ENCODE measurements at places on chromosomes 1 and 21.

- DNase-seq = no peak
These were observed 23.5 kb downstream of the CYP4B1 start for GRCh38 chr1:46822248-46822826.

- no peak for DNase-seq
These were observed 35.9 kb upstream of the TMEM52 start for GRCh38 chr1:1954831-1955441.

GRCh38 chr1:201220388-201220715, 29.7 kb downstream of the IGFN1 start:
- DNase-seq = no peak

GRCh38 chr1:32784817-32785216, 32.3 kb downstream of the YARS1 start:
- no peak for DNase-seq

DNA sequence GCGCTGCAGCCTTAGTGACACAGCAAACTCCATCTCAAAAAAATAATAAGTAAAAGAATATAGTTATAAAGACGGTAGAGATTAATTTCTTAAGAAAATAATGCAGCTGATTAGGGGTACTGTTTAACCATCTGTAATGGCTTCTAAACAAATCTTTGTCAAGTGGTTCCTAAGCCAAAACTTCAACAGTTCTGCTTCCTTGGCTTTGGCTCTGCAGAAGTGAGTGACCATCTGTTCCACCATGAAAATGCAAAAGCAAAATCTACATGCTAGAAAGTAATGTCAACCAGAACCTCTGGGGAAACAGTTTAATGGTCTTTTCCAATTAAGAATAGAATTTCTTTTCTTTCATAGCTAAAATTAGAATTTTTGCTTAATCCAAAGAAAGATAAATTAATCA, 8.3 kb upstream of the SH2D5 start:
- DNase-seq = no peak

DNA sequence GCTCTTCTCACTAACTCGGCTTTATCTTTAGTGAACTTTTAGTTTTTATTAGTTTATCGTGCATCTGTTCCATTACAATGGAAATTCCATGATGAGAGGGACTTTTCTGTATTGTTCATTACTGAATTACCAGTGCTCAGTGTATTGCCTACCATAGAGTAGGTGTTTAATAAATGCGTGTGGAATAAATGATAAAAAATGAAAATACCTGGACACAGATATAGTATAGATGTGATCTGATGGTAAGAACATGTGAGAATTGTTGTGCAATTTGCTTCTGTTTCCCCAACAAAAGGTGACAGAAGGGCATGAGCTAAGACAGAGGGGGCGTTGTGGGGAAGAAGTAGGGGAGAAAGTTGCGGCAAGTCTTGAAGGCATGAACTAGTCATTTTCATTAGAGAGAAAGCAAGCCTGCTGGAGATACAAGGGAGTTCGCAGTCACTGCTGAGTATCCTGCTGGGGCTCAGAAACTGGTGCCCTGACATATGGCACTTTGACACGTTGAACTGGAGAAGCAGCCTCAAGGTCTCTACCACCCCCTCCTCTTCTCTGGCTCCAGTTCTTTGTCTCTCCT, 5.6 kb upstream of the COG2 start:
- DNase-seq = no peak

- DNase-seq = no peak
These were observed 616.1 kb upstream of the ADAMTS5 start for GRCh38 chr21:27582948-27583430.

DNA sequence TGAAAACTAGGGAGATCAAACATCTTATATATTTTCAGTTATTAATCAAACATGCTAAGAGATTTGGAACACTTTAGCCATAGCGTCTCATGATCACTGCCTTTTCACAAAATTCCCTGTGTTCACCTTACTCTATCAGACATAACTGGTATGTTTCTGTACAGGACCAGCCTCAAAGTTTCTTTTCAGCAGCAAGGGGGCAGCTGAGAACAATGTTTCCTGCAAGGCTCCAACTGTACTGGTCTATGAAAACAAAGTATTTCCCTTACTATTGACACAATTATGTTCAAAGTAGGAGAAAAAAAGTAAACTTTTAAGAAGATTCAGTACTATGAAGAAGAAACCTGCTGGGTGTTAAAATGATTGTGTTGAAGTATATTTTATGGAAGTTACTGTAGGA, 98.5 kb downstream of the ATF6 start:
- no peak for DNase-seq

- DNase-seq = no peak
These were observed 125.4 kb upstream of the GPR52 start for GRCh38 chr1:174322202-174322862.

DNA sequence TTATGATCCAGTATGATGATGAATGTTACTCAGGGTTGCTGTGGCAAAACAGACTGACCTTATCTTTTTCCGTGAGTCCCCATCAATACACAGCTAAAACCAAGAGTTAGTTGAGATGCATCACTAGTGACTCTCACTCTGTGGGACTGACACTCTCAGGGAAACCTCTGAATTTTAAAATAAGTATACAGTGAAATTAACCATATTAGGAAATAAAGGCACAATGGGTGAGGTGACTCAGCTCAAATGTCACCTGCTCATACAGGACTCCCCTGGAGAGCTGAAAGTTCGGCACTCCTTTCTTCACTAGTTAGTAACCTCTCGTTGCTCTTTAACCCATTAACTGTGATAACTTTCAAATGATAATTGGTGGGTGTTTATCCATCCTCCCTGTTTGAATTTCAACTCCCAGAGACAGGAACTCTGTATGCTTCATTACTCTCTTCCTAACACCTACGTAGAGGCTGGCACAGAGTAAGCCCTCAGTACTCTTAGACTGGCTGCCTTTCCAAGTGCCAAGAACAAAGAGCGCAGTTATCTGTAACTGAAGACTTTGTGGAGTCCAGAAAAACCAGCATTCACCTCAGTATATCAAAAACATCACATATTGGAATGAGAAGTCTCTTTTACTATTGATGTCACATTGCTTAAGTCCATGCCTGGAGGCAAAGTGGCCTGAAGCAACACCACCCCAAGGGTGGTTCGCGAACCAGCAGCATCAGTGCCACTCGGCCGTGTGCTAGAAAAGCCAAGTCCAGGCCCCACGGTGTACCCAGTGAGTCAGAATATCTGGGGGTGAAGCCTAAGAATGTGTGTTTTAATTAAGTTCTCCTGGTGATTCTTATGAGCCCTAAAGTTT, 91.1 kb downstream of the NIBAN1 start:
- DNase-seq = no peak

- no peak for DNase-seq
These were observed 12.0 kb upstream of the MX2 start for GRCh38 chr21:41349619-41350390.

GRCh38 chr1:183150445-183150844, 35.6 kb upstream of the LAMC2 start:
- no peak for DNase-seq

DNA sequence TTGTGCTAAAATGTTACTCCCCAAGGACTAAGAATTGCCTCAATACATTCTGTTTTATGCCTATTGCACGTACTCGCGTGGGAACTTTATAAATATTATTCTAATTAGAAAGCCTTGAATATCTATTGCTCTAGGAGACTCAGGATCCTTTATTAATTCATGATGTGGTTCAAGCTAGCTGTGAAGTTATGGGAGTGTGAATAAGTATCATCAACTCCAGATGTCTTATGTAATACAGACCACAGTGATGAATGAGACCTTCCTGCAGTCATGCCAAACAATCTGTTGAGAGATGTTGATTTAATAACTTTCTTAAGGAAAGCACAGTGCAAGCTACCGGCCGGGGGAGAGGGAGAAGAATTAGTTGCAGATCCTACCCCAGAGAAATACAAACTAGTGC, 519.2 kb upstream of the ZP4 start:
- DNase-seq = no peak

- DNase-seq = no peak
These were observed 23.3 kb downstream of the TOMM20 start for GRCh38 chr1:235105051-235106043.

DNA sequence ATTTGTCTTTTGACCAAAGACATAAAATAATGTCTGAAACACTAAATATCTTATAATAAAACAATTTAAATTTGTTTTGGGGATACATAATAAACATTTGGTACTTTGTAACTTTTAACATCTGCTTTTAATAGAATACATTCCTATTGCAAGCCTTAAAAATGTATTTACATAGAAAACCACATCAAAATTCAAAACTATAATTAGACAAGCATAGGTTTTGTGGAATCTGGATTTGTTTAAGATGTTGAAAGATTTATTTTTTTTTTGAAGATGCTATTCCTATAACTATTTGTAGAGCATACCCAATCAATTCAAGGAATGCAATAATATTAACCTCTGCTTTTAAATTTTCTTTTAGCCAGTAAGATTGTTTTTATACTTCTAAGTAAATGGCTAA, 125.7 kb downstream of the FMN2 start:
- DNase-seq = no peak

DNA sequence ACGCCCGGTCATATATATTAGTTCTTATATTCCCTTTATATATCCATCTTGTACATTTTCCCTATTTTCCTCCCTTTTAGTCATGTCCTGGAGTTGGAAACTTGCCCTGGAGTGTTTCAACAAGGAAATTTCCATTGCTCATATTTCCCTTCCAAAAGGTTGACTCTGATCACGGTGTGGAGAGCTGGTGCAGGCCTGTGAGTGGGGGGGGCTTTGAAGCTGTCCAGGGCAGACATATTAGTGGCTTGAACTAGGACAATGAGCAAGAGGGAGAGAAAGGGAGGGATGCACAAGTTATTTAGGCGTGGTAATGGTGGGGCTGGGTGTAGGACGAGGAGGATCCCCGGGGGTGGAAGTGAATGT, 30.4 kb upstream of the TMEM61 start:
- no peak for DNase-seq

- no peak for DNase-seq
These were observed 35.5 kb downstream of the MFSD2A start for GRCh38 chr1:39990428-39990827.

GRCh38 chr1:88224906-88225305, 459.2 kb upstream of the PKN2 start:
- DNase-seq = no peak

GRCh38 chr1:169094897-169095569, 11.5 kb upstream of the ATP1B1 start:
- DNase-seq = no peak

GRCh38 chr1:213171711-213172110, 120.7 kb downstream of the RPS6KC1 start:
- no peak for DNase-seq

- no peak for DNase-seq
These were observed 20.8 kb upstream of the DDOST start for GRCh38 chr1:20681999-20682398.

DNA sequence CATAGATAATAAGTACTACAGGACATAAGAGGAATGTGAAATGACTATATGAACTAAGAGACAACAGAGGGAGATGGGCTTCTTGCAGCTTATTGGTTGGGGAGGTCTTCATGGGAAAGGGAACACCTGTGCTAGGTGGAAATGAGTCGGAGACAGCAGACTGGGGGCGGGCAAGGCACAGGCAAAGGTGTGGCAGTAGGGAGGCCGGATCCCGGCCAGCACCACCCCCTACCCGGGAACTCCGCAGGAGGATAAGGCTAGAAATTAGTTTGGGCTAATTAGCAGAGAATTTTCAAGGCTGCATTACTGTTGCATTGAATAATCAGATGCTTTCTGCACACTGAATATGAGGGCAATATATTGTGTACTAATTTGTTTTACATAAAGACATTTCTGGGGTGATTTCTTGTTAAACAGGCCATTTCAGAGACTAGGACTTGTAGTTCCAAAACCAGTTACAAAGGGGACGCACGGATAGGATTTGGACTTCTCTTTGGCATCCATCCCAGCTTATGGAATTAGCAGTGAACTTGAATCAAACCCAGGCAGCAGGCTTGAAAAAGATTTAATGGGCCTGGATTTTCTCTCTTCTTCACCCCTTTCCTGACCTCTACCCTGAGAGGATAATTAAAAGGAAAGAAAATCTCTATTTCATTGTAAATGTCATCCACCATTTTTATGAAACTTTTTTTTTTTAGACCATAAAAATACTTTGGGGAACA, 2.2 kb upstream of the HUNK start:
- DNase-seq = no peak

DNA sequence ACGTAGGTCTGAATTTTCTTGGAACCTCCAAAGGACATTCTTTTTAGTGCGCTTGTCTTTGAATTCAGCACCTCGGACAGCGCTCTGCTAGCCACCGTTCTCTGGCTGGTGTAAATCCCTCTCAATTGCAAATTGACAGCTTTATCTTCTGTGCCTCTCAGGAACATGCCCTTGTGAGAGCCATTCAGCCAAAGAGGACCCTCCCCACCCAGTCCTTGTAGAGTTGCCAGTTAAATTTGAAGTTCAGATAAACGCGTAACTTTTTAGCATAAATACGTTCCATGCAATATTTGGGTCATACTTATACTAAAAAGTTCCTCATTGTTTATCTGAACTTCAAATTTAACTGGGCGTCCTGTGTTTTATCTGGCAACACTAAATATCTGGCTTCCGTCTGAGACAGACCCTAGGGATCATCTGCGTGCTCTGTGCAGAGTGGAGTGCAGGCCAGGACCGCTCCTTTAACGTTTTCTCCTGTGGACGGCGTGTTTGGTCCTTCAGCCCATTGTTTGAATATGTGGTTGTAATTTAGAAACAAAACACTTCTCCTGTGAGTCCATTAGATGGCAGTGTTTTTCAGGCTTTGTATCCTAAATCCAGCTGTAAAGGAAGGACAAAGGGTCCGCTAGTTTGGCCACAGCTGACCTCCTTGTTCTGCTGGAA, 7.0 kb downstream of the KCNAB2 start:
- no peak for DNase-seq

DNA sequence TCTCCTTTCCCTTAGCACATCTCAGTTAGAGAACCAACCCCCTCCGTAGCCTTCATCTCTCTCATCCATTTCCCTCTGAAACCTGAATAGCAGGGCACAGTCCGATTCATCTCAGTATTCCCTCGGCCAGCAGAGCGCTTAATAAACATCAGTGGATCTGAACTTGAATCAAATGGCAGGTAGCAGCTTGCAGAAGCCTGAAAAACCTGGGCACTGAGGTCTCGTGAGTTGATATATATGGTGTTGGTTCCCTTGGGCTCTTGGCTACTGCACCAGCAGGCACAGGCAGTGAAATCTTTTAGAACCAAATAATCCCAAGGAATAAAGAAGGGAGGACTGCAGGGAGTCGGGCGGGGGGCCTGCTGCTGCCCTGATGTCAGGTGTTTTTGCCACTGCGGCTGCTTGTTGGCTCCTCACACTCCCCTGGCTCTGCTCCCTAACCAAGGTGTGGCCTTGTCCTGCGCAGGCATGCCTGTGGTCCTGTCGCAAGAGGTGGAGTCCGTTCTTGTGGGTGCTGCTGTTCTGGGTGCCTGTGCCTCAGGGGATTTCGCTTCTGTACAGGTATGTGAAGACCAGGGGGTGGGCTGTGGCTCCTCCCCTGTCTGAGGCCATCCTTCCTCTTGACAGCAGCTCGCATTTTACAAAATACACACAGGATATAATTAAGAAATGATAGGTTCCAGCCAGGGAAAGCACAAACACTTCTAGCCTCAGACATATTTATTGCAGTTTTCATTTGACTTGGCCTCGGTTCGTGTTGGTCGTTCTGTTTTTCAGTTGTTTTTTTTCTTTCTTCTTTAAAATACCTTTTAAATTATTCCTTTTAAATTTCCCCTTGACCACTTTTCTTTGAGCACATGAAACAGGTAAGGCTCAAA, 140.9 kb upstream of the HOOK1 start:
- DNase-seq = no peak

- DNase-seq = no peak
These were observed 137.3 kb downstream of the SDCCAG8 start for GRCh38 chr1:243393096-243393495.

GRCh38 chr1:202505356-202505755, 156.9 kb downstream of the PPP1R12B start:
- no peak for DNase-seq

Data from NK-92 treated with Interleukin-12 subunit alpha and Interleukin-12 subunit beta, amount 100 ng/mL, for 24 hours (cell line).